Body of pancreas (tissue), 4 donors: ENCODE measurements at places on chromosomes 12 and 14.

- DNase-seq: no peak
These were observed 509.6 kb downstream of the VRK1 start for GRCh38 chr14:97306760-97307246.

DNA sequence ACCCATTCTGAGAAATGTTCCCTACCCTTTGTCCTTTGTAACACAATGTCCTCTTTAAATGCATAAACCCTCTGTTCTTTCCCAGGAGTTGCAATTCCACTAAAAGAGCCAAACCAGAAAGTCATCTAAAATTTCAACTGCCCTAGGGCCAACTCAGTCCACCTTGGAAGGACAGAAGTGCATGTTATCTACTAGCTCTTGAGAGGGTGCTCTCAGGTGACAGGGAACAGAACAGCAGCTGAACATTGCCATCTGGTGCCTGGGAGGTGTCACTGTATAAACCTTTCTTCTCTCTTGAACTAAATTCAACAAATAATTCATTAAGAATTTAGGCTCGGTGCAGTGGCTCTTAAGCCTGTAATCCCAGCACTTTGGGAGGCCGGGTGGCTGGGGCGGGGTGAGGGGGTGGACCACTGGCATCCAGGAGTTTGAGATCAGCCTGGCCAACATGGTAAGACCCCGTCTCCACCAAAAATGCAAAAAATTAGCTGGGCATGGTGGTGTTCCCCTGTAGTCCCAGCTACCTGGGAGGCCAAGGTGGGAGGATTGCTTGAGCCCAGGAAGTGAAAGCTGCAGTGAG is 10.3 kb upstream of the FERMT2 start:
- peak; percentile 66 for DNase-seq

GRCh38 chr12:172732-173161 is 41.2 kb downstream of the SLC6A12 start:
- no peak for DNase-seq

DNA sequence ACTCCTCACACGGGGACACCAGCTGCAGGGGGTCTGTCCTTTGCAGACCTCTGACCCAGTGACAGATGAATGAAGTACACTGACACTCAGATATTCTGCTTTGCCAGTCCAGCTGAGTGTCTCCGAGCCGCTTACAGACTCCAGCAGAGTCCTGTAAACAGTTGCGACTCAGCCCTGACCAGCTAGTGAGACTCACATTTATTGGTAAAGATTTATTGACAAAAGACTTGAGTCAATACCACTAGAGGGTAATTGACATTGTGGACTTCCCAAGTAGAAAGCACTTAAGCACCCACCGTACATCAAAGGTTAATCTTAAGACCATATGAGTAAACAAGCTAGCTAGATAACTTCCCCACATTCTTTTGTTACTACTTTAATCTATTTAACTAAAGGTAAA is 9.8 kb upstream of the FKBP4 start:
- DNase-seq: no peak

- DNase-seq: no peak
These were observed 130.8 kb upstream of the BMP4 start for GRCh38 chr14:54087376-54087775.
